ENCODE measurements at places on chromosomes 1 and 21.

- DNase-seq = no peak
These were observed 826 bp downstream of the LAPTM5 start for GRCh38 chr1:30756545-30757351.

DNA sequence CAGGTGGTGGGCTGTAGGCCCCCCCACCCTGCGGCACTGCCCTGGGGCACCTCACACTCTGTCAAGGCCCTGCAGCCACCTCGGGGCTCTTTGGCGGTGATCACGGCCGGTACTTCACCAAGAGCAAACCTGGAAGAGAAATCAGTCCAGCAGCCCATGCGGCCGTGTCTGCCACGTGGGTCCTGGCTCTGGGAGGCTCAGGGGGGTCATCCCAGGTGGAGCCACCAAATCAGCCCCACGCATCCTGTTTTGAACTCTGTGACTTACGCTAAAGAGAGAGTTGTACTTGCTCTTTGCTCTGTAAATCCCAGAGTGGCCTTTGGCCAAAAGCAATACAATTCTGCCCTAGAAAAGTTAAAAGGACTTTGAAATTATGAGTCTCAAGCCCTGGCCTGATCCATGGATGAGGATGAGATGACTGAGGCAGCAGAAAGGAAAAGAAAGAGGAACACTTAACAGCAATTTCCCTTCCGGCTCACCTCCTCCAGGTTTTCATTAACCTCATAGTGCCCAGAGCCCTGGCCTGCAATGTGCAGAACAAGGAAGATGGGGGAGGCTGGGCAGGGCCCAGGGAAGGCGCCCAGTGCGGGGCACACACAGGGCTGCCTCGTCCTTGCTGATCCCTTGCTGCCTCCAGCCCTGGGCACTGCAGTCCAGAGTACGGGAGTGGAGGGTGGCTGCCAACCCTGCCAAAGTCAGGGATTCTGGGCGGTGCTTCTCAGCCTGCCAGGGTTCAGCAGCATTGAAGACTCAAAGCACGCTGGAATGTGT lies 337.0 kb downstream of the MATN1 start:
- DNase-seq = no peak

DNA sequence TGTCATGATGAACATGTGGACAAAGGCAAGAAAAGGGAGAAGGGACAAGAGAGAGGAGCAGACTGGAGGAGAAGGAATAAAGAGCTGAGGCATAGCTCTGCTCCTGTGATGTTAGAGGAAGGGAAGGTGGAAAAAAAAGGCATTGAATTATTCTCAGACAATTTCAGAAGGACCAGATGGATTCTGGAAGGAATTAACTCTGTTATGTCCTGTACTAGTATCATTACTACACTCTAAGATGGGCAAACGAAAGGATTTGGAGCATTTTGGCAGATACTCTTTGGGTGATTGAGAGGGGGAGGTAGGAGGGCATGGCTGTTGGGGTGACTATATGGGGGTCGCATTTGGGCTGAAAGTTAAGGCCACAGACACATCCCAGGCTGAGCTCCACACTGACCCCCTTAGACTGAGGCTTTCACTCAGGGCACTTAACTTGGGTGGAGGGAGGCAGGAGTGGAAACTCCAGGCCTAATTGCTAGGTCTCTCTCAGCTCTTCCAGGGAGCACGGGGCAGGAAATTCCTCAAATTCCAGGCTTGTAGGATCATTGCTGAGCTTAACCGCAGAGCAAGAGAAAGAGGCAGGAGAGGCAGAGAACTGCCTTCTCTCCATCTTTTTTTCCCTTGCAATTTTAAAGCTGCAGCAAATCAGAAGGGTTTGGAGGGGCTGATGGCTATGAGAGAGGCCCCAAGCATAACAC lies 25.9 kb downstream of the KIRREL1 start:
- DNase-seq = no peak

GRCh38 chr1:177848577-177848976 lies 121.3 kb downstream of the SEC16B start:
- no peak for DNase-seq

DNA sequence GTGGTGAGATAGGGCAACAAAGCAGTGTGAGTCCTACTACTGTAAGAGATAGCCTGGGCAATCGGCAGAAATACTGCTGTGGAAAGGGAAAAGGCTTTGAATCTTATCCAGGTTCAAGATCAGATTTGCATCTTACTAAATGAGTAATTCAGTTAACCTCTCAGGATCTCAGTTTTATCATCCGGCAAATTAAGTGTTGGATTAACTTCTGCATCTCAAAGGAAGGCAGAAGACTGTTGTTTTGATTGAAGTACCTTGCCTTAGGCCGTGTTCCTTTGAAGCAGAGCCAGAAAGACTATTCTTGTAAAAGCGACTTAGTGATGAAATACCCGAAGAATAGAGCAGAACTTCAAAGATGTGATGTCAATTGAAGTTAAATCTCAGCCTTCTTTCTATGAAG lies 612.9 kb upstream of the USP24 start:
- no peak for DNase-seq

GRCh38 chr1:97089173-97089572 lies 367.6 kb downstream of the PTBP2 start:
- DNase-seq = no peak

- no peak for DNase-seq
These were observed 49.5 kb upstream of the IFFO2 start for GRCh38 chr1:19006000-19006399.

DNA sequence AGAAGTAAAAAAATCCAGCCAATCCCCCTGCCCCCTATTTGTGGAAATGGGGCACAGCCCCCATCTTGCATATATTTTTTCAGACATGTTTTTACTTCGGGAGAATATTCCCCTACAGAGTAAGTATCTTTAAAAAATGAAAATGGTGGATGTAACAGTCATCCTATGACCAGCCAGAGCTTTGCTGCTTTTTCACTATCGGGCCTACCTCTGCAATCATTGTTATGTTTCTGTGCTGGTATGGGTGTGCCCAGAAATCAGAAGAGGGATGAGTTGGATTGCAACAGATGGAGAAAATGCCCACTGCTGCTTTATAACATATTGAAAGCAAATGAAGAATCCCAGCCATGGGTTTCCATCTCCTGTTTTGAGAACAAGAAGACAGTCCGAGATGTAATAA lies 2.9 kb downstream of the CD247 start:
- DNase-seq = no peak

- no peak for DNase-seq
These were observed 36.1 kb downstream of the LRIF1 start for GRCh38 chr1:110927484-110928075.

GRCh38 chr21:35850542-35851103 lies 209.7 kb downstream of the SETD4 start:
- DNase-seq = no peak

- DNase-seq = no peak
These were observed 28.7 kb downstream of the RCSD1 start for GRCh38 chr1:167658574-167659328.

GRCh38 chr1:38061883-38062328 lies 15.3 kb upstream of the POU3F1 start:
- no peak for DNase-seq

- no peak for DNase-seq
These were observed 229.7 kb upstream of the IRF2BP2 start for GRCh38 chr1:234839663-234840062.

- DNase-seq = no peak
These were observed 4.0 kb upstream of the PDE9A start for GRCh38 chr21:42649122-42650032.
